Activated CD8-positive, alpha-beta memory T cell treated with anti-CD3 and anti-CD28 coated beads for 24 hours (primary cell): ENCODE measurements at places on chromosomes 5 and 9.

DNA sequence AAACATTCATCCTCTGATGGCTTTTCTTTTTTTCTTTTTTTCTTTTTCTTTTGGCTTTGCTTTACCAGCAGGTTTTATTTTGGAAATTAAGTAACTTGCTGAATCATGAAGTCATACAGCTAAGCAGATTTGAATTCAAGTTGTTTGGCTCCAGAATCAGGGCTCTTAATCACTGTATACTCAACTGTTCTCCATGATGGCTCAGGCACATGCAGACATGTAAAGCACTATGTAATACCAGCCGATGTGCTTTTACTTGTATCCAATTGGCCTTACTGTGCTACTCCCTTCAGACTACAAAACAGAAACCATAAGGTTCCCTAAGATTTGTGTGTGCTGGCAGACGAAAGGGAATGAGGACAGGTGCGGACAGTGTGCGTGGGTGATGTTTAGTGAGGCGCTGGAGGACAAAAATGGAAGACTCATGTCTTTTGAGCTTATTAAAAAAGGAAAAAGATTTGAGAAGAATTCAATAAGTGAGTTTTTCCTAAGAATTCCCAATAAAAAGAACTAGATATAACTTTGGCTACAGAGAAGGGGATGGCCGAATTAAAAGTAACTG, 44.7 kb upstream of the OTP start:
- DNase-seq = no peak

- DNase-seq = no peak
These were observed 53.9 kb downstream of the MLLT3 start for GRCh38 chr9:20568400-20568799.

DNA sequence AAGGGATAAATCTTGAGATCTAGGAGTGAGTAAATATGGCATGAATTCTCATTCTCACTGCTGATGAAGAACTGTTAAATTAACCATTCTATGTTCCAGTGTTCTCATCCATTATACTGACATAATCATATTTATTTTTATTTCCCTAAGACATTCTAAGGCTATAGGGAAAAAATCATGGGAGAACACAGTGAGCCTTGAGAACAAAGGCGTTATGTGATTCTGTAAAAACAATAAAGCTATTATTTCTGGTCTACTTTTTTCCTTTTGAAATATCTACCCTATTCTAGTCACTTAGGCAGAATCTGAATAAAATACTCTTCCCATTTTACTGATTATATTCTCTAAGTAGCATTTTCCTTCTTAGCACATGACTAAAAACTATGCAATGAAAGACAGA, 155.7 kb upstream of the ADAMTS16 start:
- no peak for DNase-seq

- DNase-seq = no peak
These were observed 69.2 kb upstream of the SV2C start for GRCh38 chr5:76014005-76014404.

DNA sequence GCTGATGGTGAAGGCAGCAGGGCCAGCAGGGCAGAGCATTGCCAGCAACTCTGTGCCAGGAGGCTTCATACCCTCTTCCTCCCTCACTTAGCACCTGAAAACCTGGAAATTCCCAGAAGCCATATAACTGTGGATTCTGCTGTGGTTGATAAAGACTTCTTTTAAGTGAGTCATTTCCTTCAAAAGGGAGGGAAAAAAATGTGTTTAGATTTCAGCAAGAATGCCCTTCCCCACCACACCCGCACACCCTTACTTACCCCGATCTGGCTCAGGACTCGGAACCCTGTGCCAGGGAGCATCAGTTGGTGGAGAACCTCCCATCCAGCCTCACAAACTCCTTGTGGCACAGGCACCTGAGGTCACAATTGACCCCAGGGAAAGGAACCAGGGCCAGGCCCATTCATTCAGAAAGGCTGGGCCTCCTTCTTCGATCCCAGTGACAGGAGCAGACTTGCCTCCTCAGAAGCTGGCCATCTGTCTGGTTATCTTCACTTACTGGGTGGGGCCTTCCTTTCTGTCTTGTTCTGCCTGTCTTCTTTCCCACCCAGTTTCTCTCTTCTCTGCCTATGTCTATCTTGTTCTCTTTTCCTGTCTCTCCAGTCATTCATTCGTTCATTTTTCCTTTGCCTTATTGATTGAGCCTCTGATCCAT, 62.6 kb downstream of the PLAC8L1 start:
- no peak for DNase-seq

DNA sequence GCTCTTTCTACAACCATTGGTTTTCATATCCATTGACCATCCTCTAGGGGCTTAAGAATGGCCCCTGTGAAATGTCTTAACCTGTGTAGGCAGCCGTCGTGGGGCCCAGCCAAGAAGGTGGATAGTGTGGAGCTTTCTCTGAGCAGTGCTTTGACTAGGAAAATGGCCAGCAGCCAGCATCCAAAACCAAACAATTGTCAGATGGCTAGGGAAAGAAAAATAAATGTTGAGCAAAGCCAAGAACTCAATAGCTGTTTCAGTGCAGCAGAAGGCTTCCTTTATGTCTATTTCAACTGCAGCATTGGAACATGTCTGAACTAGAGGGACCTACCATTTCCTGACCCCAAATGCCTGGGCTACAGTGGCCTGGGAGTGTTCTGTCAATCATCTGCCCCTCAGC, 374.9 kb downstream of the TLE4 start:
- no peak for DNase-seq

DNA sequence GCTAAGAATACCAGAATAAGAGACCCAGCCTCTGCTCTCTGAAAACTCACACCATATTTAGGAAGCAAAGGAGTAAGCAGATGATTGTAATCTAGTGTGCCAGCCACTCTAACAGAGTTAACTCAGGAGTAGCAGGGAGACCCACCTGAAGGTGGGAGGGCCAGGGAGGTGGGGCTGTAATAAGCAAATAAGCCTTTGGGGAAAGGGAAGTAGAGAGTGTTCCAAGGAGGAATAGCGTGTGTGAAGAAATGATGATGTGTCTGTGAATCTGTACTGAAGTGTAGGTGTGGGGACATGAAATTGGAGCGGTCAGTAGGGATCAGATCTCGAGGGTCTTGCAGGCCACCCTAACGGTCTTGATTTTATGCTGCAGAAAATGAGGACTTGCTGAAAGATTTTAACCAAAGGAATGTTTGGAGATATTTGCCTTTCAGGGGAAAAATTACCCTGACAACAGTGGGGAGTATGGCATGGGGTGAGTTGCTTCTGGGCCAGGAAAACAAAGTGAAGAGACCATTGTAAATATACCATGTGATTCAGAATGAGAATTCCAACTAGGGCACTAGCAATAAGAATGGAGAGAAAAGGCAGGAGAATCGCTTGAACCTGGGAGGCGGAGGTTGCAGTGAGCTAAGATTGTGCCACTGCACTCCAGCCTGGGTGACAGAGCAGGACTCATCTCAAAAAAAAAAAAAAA, 44.1 kb upstream of the FSD1L start:
- DNase-seq = no peak

- peak; percentile 43 for DNase-seq
These were observed 24.9 kb upstream of the ANXA6 start for GRCh38 chr5:151182524-151182900.

DNA sequence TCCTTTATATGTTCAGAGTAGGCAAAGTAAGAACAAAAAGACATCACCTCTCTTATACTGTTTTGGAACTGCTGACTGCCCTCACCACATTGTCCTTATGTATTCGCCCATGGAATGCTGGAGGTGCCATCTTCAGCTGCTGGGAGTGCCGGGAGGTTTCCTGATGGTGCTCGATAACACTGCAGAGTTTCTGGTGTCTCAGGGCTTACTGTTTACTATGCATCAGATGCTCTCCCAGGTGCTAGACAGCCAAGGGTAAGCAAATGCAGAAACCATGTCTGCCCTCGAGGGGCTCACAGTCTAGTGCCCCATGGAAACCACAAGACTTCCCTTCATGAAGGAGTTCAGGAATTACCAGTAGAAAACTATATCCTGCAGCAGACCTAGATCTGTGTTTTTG, 70.1 kb upstream of the SMIM23 start:
- DNase-seq = peak; percentile 4

DNA sequence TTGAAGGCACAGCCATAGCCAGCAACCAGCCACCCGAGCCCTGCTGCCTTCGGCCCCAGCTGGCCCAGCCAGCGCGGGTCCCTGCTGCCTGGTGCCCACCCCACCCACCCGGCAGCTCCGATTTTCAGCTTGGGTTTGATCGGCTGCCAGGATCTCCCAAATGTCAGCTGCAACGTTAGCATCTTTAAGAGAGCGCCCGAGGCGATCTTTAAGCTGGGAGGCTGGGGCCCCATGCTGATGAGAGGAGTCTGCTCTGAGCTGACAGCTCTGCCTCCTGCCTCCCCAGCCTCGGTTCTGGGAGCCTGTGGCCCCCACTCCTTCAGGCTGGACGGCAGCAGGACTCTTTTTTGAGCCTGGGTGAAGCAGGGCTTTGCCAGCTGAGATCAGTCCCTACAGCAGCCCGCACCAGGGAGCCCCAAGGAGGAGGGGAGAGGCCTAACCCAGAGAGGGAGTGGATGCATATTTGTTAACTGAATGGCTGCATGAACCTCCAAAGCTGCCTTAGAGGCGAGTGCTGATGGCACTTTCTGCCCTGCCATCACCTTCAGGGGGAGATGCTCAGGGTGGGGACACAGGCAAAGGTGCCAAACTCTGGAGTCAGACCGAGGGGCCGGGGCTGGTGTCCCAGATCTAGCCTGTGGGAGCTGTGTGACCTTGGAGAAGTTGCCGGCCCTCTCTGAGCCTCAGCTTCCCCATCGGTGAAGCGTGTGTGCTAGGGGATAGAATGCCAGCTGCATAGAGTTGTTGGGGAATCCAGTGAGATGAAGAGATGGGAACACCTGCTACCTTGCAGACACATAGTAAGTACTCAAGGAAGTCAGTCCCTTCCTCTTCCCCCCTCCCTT, 165.5 kb downstream of the C9orf50 start:
- DNase-seq = no peak

DNA sequence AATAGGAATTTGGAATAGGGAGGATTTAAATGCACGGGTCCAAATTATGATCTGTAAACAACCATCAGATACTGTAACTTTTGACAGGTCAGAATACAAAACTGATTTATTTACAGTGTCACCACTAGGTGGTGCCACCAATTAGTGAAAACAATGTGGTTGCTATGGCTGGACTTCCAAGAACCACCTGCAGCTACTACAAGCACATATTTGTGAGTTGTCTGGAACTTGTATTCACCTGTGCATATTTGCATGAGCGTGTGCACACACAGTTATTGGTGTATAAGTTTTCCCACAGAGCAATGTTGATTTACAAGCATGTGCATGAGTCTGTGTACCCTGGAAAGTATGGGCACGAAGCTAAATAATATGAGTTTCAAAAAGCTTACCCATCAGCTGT, 3.0 kb upstream of the HRCT1 start:
- no peak for DNase-seq

DNA sequence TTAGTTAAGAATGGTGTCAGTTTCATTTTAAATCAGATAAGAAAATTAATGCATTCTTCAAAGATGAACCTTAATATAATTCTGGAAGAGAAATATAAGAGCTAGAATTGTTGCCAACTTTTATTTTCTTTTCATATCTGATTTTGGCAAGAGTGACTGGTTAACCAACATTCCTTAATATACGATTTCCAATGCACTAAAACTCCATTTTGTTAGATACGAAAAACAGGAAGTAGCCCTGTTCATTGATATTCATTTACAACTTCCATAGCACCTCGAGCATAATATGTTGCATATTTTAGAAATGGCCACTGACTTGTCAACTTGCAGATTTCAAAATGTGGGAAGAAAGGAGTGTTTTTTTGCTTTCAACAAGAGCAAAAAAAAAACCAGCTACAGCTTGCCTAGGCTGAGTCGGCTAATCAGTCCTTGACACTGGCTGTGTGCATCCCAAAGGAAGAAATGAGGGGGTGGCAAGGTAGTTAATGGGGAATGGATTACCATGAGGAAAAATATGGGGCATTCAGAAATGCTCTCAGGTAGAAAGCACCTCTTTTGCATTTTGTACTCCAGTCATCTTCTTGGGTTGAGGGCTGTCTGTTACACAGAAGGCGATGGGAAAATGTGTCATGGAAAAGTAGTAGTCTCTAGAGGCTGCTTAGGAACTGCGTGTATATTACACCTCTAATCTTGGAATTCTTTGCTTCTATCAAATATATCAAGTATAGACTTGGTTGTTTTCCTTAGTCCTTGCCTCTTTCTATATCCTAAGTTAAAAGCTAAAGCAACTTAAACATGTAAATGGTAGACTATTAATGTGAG, 3.9 kb downstream of the MAP3K1 start:
- no peak for DNase-seq

- DNase-seq = no peak
These were observed 53.0 kb downstream of the BNC2 start for GRCh38 chr9:16817514-16817913.

- DNase-seq = no peak
These were observed 58.3 kb upstream of the ANGPTL2 start for GRCh38 chr9:127180457-127181314.

DNA sequence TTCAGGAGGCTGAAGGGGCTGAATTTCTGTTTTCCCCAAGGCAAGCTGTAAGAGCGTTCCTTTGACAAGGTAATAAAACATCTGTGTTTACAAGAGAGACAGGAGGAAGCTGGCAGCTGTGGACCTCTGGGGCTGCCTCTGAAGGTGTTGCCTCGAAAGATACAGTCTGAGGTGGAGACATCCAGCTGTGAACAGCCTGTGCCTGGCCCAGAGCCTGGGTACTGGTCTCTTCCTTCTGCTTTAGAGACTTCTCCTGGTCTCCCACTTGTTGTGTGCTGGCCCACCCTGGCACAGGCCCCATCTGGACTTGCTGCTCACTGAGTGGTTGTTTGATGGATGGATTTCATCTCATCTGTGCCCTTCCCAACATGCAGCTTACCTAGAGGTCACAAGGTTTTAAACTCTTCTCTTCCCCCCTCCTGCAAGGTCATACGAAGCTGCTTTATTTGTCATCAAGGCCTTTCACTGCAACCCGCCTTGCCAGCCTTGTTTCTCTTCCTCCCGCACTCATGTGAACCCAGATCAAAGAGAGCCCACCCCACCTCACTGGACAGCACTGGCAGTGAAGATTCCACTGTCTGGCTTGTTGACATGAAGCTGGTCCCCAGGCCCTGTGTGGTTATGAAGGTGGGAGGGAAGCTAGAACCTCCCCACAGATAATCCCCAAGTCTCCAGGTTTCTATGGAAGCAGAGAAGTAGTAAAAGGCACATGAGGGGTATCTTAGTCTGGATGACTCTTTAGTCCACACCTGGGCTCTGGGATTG, 35.0 kb upstream of the ALDH1B1 start:
- DNase-seq = no peak
